Chondrocyte (in vitro differentiated cells): ENCODE measurements at places on chromosomes 6 and 20. TPM values are rescaled to one million over a fixed set of nuclear protein-coding genes. Genes with fewer than 3 reads are reported as not detected.

- no peak for DNase-seq
Observed at GRCh38 chr6:143180826-143181225, 120.1 kb downstream of the AIG1 start.

DNA sequence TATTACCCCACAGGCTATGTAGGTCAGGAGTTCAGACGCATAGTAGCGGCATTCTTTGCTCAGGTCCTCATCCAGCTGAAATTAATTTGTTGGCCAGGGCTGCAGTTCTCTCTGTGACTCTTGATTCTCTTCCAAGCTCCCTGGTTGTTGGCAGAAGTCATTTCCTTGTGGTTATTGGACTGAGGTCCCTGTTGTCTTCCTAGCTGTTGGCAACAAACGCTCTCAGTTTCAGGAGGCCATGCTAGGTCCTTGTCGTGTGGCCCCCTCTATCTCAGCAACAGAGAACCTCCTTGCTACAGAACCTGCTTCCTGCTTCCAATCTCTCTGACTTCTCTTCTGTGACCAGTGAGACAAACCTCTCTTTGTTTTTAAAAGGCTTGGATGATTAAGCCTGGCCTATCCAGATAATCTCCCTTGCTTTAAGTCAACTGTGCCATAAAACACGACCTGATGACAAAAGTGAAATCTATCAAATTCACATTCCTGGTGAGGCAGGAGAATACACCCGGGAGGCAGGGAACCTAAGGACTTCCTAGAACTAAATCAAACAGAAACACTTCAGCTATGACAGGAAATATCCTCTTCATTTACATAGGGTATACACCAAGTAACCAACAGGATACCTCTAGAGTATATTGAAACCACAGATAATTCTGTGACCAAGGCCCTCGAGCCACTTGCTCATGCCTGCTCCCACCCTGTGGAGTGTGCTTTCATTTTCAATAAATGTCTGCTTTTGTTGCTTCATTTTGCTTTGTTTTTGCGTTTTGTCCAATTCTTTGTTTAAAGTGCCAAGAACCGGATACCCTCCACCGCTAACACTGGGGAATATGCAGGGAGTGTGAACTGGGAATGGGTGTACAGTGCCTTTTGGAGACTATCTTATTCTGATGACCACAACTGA is 196.0 kb downstream of the BTBD3 start:
- DNase-seq: no peak

- DNase-seq: no peak
Observed at GRCh38 chr6:144655376-144655775, 370.2 kb downstream of the UTRN start.

- DNase-seq: no peak
Observed at GRCh38 chr20:62890444-62890843, 28.8 kb upstream of the TCFL5 start.

- DNase-seq: no peak
Observed at GRCh38 chr20:7272512-7272911, 505.0 kb downstream of the BMP2 start.

- no peak for DNase-seq
Observed at GRCh38 chr6:18680842-18681241, 293.7 kb downstream of the RNF144B start.

HLA-DQA2 gene
- total RNA-seq: not detected in 3 replicates

GRCh38 chr6:53282741-53283140 is 66.0 kb downstream of the ELOVL5 start:
- DNase-seq: no peak

ZNF335 gene
- total RNA-seq: 14.2 to 18.3 TPM (median 14.6 TPM) in 3 replicates

DNA sequence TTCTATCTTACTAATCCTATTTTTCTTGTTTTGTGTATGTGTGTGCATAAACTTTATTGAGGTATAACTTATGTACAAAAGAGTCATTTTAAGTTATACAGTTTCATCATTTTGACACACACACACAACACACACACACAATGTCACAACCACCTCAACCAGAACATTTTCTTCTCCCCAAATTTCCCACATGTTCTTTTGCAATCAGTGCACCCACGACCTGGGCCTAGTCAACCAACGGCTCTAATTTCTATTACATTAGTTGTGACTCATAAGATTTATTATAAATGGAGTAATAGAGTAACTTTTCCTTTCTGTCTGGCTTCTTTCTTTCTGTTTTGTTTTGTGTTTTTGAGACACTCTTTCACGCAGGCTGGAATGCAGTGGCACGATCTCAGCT is 9.8 kb upstream of the POM121L2 start:
- DNase-seq: no peak

DNA sequence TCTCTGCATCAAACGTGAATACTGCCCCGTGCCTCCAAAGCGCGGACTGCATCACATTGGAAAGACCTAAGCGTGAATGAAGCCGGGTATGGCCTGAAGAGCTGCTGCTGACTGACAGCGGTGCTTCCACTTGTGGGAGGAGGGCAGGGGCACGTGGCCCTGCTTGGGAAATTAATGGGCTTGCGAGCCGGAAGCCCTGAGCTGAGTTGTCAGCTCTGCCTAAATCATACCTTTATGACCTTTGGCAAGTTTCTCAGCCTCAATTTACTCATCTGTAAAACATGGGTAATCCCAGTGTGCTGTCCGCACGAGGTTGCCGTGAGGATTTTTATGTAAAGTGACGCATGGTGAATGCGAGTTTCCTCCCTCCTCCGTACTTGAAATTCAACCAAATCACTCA is 67.0 kb upstream of the FOXQ1 start:
- DNase-seq: no peak

DNA sequence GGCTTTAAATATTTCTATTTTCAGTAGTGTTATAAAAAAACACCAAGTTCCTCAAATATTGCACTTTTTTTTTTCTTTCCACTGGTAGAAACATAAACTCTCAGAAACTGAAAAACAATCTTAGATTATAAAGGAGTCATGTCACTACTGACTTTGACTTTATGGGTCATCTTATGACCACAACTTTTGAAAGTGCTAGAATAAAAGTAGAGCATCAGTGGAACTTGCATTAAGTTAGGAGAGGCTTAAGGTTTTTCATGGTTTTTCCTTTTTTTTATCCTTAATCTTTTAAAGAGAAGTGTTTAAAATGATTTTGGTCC is 56.6 kb upstream of the SUPT3H start:
- DNase-seq: no peak

GRCh38 chr20:48691523-48691922 is 136.3 kb downstream of the PREX1 start:
- DNase-seq: peak; percentile 15
